ENCODE measurements at places on chromosomes 11 and 22.
A peak's percentile ranks its signal among the peaks of the same experiment; 100 is the strongest.

DNA sequence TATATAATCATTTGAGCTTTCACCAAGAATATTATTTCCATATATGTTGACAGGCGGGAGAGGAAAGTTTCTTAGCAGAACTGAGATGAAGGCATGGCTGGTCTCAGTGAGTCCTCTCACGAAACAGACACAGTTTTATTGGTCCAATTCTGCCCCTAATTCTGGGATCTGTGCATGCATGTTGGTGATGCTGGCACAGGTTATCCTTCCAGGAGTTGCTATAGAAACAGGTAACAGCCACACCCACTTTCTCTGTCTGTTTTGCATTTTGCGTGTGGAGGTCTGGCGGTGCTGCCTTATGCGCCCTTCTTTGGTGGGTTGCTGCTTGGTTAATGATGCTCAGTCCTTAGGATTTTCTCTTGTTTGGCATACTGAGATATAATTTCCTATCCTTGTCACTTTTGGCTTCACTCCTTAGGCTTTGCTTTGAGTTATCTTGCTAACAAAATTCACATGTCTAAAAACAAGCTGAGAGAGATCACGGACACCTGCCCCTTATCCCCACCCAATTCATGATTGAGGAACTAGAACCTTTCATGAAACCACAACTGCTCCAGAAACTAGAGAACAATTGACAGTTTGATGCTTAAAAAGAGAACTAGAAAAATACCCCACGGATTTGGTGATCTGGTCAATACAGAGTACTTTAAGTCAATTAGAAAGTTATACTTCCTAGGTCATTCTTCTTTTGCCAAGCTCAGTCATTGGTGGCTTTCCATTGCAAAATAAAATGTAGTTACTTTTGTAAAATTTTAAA, 189.3 kb downstream of the FAT3 start:
- DNase-seq: no peak

- DNase-seq: no peak
These were observed 108.3 kb upstream of the ANO5 start for GRCh38 chr11:22084564-22084963.

GRCh38 chr11:44977493-44977984, 26.9 kb upstream of the TP53I11 start:
- no peak for DNase-seq

DNA sequence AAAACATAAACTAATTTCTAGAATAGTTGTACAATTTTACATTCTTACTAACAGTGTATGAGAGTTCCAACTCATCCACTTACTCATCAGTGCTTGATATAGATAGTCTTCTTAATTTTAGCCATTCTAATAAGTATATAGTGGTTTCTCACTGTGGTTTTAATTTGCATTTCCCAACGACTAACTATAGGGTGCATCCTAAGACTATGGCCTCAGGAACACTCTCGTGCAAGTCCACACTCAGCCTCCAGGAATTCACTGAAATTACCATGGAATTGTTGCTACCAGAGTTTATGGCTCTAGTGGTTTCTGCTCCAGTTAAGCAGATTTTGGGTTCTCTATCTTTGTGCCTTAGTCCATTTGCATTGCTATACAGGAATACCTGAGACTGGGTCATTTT, 60.1 kb upstream of the GUCY1A2 start:
- DNase-seq: no peak

DNA sequence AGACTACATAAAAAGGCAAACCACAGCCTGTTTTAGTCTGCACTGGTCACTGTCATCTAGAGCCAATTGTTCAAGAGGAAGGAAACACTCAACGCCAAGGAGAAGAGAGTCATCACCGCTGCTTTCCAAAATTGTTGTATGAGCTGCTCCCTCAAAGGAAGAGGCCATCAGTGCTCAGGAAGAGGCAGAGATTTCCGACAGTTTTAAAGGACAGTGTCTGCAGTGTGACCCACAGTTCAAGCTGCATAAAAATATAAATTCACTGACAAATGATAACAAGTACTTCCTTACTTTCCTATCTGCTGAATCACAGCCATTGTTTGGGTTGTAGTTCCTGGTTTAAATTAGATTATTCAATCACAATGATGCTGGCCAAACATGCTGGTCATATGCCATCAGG, 16.4 kb downstream of the PRCP start:
- DNase-seq: no peak

DNA sequence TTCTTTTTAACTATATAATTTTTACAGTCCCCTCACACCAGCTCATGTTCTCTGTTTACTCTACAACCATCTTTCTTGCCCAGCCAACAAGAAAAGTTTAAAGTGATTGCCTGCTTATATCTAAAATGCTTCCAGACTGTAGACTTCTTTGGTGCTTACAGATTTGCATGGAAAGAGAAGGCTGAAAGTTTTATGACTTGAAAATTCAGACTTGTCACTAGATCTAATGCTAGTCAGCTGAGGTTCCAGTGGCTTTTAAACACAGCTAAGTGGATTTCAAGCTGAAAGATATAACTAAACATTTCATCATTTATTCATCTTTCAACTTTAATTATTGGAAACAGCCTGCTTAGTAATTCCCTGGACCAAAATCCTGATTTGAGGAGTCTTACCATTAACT, 178.4 kb downstream of the NAV2 start:
- no peak for DNase-seq

DNA sequence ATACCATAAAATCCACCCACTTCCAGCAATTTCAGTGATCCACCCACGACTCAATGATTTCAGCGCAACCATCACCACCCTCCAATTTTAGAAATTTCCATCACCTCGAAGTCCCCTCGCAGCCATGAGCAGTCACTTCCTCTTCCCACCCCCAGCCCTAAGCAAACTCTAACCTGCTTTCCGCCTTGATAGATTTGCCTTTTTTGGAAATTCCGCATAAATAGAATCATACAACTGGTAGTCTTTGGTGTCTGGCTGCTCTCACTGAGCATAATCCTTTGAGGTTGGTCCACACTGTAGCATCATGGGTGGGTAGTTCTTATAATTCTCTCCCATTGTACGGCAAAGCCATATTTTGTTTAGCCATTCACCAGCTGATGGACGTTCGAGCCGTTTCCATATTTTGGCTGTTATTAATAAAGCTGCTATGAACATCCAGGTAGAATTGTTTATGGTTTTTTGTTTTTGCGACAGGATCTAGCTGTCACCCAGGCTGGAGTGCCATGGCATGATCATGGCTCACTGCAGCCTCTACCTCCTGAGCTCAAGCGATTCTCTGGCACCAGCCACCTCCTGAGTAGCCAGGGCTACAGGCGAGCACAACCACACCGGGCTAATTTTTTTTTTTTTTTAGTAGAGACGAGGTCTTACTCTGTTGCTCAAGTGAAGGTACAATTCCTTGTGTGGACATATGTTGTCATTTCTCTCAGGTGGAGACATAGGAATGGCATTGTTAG, 16.0 kb downstream of the PIM3 start:
- no peak for DNase-seq

GRCh38 chr22:38120359-38121110, 10.1 kb upstream of the BAIAP2L2 start:
- no peak for DNase-seq

DNA sequence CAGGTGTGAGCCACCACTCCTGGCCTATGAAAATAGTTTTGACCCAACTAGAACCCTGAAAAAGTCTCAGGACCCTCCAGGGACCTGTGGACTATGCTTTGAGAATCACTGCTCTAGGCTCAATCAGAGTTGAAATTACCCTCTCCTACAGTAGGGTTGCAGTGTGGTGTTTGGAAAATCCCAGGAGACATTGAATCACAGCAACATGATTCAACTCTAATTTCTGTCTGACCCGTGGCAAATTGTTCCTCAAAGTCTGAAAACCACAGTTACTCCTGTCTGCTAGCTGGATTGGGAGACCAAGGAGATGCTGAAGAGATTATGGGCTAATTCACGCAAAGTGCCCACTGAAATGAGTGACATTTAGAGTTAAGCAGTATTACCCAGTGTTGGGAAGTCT, 5.4 kb upstream of the MTMR3 start:
- no peak for DNase-seq

GRCh38 chr22:49800408-49801238, 27.1 kb downstream of the BRD1 start:
- DNase-seq: no peak

- DNase-seq: no peak
These were observed 67.9 kb upstream of the WNT7B start for GRCh38 chr22:46044621-46045458.

DNA sequence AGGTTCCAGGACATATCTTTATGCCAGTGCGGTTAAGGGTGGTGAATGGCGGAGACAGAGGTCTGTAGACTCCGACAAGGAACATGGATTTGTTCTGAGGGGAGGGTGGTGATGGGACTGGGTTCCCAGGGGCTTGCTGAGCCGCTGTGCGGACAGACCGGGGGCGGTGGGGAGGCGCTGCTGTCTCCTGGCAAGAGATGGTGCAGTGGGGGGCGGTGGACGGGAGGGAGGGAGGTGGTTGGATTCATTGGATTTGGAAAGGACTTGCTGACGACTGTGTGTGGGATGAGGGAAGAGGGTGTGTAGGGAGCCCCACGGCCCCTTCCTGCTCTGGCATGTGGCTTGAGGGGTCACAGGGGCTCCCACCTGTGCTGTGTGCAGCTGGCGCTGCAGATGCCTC, 43.2 kb downstream of the FLRT1 start:
- no peak for DNase-seq

- DNase-seq: no peak
These were observed 333.1 kb downstream of the BRD1 start for GRCh38 chr22:49494555-49494954.

- DNase-seq: no peak
These were observed 82.3 kb downstream of the PTPRJ start for GRCh38 chr11:48062649-48063048.

DNA sequence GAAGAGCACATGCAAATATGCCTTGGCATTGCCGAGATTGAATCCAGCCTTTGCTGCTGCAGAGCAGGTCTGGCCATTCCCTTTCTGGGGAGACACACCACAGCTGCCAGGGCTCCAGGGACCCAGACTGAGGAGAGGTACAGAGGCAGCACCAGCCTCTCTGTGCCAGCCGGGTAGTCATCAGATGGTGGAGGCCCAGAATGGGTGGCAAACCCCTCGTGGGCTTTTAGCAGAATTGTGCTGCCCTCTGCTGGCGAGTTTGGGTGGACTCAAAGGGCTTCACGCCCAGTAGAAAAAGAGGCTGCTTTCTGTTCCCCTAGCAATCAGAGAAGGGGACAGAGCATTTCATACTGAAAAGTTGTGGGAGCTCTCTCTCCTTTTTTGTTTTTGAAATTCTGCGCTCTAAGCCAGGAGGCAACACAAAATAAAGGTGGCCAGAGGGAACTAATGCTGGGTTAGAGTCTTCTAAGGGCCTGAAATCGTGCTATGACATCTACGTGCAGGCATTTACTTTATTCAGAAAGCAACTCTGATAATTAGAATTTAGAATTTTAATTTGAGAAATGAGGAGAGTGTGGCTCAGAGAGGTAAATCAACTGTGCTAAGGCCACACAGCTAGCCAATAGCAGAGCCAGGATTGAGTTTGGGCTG, 158.8 kb upstream of the NAV2 start:
- peak; percentile 46 for DNase-seq

- DNase-seq: no peak
These were observed 18.8 kb downstream of the P2RY2 start for GRCh38 chr11:73236854-73237253.

DNA sequence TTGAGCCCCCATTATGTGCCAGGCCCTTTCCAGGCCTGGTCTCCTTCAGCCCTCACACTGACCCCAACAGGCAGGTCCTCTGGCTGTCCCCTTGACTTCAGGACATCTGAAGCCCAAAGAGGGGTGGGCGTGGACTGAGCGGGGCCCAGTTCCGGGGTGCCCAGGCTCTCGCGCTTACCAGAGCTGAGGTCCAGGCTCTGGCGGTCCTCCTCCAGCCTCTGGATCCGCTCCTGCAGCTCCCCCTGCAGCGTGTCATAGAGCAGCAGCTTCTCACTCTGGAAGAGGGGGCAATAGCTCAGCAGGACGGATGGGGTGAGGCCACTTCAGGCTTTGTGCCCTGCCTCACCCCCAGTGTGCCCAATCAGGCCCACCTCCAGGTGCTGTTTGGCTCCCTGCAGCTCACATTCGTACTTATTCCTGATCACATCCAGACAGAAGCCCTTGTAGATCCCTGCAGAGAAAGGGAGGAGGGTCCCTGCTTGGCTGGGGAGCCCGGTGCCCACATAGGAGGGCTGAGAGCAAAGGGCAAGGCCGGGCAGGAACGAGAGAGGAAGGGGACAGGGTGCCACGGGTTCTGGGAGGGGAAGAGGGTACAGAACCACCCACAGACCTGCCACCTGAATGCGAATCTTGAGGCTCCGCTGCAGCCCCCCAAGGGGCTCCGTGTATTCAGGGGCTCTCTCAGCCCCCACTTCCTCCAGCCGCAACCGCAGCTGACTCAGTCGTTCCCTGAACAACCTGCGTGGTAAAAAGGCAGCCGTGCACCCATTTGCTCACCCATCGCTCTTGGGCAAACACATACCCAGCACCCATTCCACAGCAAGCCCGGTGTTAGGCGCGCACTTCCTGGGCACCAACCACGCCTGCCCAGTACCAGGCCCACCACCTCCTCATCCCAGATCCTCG, 4.1 kb downstream of the BRMS1 start:
- no peak for DNase-seq

- no peak for DNase-seq
These were observed 36.3 kb upstream of the CARS1 start for GRCh38 chr11:3093281-3094191.

DNA sequence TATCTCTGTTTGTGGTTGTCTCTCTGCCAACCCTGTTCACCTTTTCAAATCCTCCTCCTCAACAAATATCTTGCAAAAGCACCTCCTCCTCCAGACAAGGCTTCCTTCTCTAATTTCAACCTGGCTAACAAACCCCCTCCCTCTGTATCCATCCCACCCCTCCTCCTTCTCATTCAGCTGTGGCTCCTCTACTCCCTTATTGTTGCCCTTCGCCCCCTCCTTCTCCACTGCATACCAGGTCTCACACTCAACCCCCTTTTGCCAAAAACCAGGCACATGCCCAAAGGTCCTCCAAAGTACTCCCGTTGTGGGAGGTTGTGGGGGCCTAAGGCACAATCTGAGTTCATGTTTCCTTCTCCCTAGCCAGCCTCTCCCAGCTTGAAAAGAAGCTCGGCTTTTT, 110.6 kb downstream of the JRKL start:
- DNase-seq: no peak

- DNase-seq: no peak
These were observed 236.7 kb downstream of the TTC28 start for GRCh38 chr22:28442711-28443525.

GRCh38 chr11:47408598-47409439, 429 bp downstream of the SLC39A13 start:
- no peak for DNase-seq

GRCh38 chr11:104329078-104329665, 165.2 kb upstream of the PDGFD start:
- no peak for DNase-seq

- DNase-seq: no peak
These were observed 22.5 kb downstream of the MYO18B start for GRCh38 chr22:25764270-25765015.

All from stimulated activated CD8-positive, alpha-beta memory T cell treated with anti-CD3 and anti-CD28 coated beads, Interleukin-4, amount 100 ng/mL, for 1 hour (primary cell).